ENCODE measurements at places on chromosomes 13 and 19.

DNA sequence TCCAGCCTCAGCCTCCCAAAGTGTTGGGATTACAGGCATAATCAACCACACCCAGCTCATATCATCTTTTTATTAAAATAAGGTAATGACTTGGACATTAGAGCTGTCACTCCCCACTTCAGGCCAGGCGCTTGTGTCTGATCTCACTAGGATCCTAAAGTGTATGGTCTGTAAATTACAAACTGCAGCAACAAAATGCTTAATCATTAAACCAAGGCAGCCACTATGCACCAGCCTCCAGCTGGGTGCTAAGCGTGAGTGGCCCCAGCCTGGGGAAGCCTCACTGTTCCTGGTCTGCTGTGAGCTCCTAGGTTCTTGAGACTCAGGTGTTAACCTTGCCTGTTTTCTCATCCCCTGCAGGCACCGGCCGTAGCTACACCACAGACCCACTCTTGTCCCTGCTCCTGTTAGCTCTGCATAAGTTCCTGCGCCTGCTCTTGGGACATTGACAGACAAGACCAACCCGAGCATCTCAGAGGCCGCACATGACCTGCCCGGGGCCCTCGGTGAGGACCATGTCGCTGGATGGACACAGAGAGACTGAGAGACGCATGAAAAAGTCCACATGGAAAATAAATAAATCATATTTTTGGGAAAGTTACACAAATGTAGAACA is 37.8 kb downstream of the VSTM2B start:
- no peak for DNase-seq

DNA sequence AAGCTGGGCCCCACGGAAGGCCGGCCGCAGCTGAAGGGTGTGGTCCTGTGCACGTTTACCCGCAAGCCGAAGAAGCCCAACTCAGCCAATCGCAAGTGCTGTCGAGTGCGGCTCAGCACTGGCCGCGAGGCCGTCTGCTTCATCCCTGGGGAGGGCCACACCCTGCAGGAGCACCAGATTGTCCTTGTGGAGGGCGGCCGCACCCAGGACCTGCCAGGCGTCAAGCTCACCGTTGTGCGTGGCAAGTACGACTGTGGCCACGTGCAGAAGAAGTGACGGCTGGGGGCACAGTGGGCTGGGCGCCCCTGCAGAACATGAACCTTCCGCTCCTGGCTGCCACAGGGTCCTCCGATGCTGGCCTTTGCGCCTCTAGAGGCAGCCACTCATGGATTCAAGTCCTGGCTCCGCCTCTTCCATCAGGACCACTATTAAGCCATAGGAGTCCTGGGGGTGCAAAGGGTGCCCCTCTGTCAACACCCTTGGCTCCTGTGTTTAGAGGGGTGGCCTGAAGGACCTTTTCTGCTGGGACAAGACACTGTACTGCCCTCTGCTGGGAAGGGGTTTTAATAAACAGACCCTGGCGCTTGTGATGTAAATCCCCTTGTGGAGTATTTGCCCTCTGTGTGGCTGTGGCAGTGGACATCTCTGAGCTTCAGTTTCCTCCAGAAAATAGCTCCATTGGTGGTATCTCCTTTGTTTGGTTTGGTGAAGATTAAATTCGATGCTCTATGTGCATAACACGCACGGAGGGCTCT is 1.9 kb downstream of the MRPS12 start:
- DNase-seq = no peak

GRCh38 chr19:19402656-19403372 is 2.7 kb upstream of the GATAD2A start:
- DNase-seq = no peak

GRCh38 chr13:43669964-43670363 is 116.8 kb downstream of the ENOX1 start:
- DNase-seq = no peak

GRCh38 chr19:49014123-49014869 is 2.6 kb downstream of the LHB start:
- DNase-seq = no peak

- no peak for DNase-seq
These were observed 62.9 kb upstream of the SPATA13 start for GRCh38 chr13:24097667-24098066.

DNA sequence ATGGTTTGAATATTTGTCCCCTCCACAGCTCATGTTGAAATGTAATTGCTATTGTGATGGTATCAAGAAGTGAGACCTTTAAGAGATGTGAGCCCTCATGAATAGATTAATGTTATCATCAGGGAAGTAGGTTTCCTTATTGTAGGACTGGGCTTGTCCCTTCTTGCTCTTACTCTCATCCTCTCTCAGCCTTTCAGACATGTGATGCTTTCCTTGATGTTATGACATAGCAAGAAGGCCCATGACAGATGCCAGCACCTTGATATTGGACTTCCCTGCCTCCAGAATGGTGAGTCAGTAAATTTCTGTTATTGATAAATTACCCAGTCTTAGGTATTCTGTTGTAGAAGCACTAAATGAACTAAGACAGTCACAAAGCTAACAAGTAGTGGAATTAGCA is 5.7 kb upstream of the ZMYM2 start:
- no peak for DNase-seq

GRCh38 chr19:45613926-45614725 is 12.1 kb upstream of the GPR4 start:
- DNase-seq = no peak

DNA sequence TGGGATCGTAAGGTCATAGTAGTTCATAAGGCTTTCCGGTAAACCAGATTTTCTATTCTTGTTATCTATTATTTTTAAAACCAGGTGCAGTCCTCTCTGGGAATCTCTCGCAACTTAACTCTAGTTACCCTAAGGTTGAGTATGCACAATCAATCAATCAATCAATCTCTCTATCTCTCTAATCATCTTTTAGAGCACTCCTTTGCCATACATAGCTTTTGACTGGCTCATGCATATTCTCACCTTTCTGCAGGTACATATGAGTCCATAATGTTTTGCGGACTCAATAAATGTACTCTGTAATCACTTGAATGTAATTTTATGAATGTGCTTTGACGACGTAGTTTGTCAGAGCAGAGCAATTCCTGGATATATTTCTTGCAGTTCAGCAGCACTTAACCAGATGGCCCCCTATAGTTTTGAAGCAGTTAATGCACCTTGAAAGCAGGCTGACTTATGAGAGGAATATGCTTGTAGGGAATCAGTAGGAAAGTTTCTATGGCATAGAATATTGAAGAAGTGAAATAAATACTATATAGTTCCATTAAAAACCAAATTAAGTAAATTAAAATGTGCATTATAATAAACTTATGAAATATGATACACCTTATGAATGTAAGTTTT is 524.7 kb downstream of the GPC5 start:
- DNase-seq = no peak

DNA sequence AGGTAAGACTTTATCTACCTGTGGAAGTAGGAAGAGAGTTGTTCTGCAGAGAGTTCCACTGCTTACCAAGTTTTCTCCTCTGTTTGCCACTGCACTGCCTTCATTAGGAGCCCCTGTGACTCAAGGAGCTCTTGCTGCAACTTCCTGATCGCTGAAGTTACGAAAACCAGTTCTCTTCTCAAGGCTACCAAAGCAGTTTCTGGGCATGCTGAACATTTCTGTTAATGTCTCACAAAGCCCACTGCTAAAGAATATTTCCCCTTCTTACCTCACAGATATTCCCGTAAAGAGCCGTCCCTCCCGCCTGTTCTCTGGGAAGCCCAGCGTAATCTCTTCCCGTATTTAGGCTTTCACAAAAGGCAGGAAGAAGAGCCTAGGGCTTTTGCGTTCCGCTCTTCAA is 82.6 kb upstream of the OXGR1 start:
- no peak for DNase-seq

GRCh38 chr13:84430446-84430845 is 548.2 kb upstream of the SLITRK1 start:
- no peak for DNase-seq

GRCh38 chr19:42323852-42324654 is 1.4 kb upstream of the MEGF8 start:
- no peak for DNase-seq

GRCh38 chr19:15780610-15781418 is 6.6 kb upstream of the OR10H5 start:
- no peak for DNase-seq

DNA sequence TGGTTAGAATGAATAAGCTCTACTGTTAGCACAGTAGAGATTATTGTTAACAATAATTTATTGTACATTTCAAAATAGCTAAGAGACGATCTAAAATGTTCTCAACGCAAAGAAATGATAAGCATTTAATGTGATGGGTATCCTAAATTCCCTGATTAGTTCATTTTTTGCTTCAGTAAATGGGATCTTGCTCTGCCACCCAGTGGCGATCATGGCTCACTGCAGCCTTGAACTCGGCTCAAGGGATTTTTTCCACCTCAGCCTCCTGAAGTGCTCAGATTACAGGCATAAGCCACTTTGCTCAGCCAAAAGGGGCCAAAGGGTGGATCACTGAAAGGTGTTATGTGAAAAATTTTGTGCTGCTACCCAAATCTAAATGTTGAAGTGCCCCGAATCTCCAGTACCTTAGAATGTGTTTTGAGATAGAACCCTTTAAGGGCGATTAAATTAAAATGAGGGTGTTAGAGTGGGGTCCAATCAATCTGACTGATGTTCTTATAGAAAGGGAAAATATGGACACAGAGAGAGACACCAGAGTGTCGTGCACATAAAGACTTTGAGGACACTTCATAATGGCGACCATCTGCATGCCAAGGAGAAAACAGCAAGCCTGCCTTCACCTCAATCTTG is 31.5 kb upstream of the ZNF766 start:
- no peak for DNase-seq

DNA sequence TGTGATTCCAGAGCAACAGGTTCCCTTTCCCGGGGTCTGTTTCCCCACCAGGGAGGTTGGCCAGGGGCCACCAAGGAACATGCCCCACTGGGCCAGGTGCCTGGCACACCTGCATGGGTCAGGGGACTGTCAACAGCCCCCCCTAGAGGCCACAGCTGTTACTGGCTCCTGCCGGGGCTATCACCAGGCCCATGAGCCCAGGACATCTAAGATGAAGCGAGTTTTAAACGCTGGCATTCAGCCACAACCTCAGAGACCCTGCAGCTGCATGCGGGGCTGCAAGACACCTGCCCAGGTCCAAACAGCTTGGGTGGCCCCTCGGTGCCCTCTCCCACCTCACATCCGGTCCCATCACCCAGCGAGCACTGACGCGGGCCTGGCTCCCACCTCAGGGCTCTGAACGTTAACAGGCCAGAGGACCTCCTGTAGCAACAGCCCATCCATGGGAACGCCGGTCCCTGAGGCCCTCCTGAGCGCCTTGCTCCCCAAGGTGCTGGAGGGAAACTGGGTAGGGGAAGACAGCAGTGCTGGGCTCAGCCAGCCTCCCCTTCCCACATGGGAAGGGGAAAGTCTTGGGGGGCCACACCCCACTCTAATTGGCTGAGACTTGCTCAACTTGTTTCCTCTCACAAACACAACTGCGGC is 12.0 kb downstream of the KHSRP start:
- DNase-seq = no peak

GRCh38 chr19:11657307-11657706 is 60.0 kb downstream of the ZNF627 start:
- DNase-seq = peak; percentile 68

GRCh38 chr19:52527134-52527955 is at the start of gene ZNF808:
TSS of gene ZNF808 (plus strand) at chr19:52527668. CDS start at chr19:52543285, 15,617 bp downstream.
- DNase-seq = peak; percentile 51

GRCh38 chr19:411723-412355 is 2.9 kb upstream of the C2CD4C start:
- no peak for DNase-seq

DNA sequence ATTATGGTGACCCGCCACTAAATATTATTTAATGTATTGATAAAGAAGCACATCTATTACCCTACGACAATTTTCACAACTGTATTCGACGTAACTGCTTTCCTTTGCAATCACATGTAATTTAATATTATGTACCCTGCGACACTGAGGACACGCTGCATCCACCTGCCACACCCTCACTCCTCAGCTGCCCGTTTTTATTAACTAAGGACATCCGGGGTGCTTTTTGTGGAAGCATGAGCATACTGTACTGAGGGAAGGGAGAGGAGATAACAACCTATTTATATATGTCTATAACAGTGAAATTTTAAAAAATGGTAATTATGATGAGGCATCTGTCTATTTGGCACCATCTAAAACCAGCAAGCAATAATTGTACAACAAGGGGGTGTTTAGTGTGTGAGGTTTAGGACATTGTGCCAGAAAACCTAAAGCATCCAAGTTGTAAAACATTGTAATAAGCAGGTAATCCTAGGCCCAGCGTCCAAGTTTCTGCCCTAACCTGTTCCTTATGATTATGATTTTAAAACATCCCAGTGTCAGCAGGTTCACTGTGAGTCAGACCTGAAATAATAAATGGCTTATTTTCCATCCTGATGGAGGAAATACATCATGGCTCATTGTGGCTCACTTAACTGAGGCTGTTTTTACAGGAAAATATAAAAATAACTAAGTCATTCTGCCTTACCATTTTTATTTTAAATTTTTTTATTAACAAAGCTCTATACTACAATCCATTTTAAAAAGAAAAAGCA is 56.3 kb downstream of the FOXO1 start:
- DNase-seq = no peak

DNA sequence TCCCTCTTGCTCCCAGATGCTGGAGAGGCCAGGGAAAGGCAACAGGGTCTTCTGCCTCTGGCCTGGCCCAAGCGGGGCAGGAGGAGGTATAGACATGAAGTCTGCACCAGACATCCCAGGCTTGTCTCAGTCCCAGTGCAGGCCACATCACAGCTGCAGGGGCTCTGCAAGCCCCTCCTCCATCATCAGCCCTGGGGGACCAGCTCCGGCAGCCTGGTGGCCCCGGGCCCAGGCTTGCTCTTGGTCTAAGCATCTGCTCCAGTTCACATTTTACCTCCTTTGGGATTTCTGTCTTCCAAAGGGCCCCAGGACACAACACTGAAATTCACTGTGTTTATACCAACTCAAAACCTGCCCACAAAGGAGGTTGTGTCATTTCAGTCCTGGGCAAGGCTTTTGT is 359.4 kb downstream of the ZNF536 start:
- no peak for DNase-seq

- no peak for DNase-seq
These were observed 48.6 kb downstream of the FGF9 start for GRCh38 chr13:21719463-21719862.

GRCh38 chr19:39265321-39265916 is 2.8 kb upstream of the IFNL2 start:
- DNase-seq = no peak

DNA sequence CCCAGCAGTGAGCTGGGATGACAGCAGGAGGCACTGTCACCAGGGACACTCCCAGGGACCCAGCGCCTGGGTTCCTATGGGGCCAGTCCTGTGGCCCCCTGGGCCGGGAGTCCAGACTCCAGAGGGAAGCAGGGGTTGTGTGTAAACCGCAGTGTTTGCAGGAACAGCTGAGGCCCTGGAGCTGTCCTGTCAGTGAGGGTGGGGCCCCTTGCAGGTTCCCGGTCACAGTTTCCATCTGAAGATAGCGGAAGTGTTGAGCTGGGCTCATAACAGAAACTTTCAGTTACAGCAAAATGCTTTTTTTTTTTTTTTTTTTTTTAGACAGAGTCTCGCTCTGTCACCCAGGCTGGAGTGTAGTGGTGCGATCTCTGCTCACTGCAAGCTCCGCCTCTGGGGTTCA is 17.7 kb upstream of the CSNK1G2 start:
- DNase-seq = no peak

- DNase-seq = no peak
These were observed 282.3 kb downstream of the SPRY2 start for GRCh38 chr13:80058626-80059025.

GRCh38 chr13:82717249-82717648 is 1165.0 kb downstream of the SLITRK1 start:
- DNase-seq = no peak

- no peak for DNase-seq
These were observed 19.2 kb upstream of the GNA15 start for GRCh38 chr19:3116621-3117020.

Data from NCI-H1417 treated with DMSO at 0.1 percent for 48 hours (cell line).